Fibroblast of skin of abdomen (primary cell): ENCODE measurements at places on chromosomes 16 and 17.

DNA sequence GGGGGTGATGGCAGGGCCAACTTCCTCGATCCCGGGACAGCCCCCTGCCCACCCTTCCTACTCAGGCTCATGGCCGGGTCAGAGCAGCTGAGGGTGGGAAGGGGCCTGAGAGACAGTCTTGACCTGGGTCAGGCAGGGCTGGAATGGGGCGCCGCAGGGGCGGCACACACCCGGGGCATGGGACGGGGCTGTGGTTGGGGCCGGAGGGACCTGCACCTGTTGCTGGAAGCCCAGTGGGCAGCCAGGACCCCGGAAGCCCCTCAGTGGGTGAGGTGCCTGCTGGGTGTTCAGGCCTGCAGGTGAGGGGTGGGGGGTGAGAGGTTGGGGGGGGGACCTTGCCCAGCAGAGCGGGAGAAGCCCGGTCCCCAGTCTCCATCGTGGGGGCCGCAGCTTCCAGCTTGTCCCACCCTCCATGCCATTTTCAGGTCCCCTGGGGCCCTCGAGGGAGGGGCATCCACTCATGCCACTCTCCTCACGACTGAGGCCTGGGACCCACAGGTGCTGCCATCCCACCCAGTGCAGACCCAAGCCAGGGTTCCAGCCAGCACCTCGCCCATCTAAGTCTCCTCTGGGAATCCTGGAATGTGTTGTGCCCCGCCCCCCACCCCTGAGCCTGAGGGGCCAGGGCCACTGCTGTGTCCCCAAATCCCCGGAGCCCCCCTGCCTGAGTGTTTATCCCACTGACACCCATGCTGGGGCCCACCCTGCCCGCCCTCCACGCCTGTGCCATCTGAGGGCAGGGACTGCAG lies 43.4 kb upstream of the ACSF3 start:
- no peak for DNase-seq

GRCh38 chr16:21026846-21027245 lies 123.8 kb downstream of the DNAH3 start:
- DNase-seq = no peak

GRCh38 chr16:69564845-69565670 lies 708 bp upstream of the NFAT5 start:
- no peak for DNase-seq

DNA sequence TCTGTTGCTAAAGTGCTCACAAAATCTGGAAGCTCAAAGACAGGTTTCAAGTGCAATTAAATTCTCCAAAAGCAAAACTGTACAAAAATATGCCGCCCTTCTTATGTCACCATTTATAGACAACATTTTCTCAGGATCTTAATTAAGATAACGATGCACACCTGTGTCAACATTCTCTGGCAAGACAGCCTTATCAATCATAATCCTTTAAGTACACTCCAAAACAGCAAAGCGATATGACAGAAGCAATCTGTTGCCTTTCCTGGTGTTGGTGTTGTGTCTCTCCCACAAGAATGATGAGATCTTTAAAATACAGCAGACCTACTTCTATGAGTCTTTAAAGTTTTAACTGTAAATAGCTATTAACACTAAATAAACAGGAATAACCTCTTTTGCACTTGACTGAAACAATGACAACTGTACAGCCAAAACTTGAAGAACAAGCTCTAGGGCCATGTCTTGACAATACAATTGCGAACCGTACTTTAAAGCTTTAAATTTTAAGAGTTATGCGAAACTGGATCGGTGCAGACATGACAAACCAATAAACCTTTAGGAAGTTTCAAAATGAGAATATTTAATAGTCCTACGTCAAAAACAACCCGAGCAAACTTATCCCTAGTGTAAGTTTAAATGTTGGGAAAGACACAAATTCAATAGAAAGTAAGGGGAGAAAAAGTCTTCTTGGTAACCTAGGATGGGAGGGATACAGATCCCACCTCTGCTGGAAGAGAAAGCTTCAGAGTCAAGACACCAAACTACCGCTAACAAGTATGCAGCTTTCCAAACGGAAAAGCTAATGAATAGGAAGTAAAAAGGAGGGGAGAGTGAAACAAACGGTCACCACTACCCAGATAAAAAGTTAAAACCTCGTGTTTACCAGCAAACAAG lies 3.3 kb upstream of the IRX5 start:
- DNase-seq = no peak

- DNase-seq = peak; percentile 15
These were observed 155.9 kb upstream of the HSBP1 start for GRCh38 chr16:83651871-83652270.

DNA sequence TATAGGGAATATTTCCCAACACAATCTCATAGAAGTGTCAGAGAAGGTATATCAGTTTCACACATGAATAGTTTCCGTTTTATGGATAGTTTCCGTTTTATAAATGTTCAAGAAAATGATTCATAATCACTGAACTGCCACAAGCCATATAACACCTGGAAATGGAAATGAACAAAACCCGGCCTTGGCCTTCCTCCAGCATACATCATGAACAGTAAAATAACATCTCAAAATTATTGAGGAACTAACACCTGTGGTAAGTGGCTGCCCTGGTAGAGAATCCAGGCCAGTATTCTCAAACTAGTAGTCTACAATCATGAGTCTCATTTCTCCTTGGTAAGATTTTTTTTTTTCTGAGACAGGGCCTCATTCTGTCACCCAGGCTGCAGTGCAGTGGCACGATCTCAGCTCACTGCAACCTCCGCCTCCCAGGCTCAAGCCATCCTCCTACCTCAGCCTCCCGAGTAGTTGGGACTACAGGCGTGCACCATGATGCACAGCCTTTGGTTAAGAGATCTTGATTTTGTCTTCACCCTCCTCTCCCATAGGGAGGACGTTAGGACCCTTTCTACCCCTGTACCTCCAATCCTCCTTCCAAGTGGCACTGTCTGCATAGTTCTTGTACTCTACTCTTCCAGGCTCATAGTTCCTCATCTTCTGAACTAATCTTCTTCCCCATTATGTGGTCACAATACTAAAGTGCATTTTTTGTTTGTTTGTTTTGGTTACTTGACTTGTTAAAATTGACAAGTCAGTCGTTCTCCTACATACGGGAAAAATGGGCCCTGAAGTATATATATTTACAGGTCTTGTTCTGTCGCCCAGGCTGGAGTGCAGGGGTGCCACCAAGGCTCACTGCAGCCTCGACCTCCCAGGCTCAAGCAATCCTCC lies 15.0 kb upstream of the RGS9 start:
- no peak for DNase-seq

DNA sequence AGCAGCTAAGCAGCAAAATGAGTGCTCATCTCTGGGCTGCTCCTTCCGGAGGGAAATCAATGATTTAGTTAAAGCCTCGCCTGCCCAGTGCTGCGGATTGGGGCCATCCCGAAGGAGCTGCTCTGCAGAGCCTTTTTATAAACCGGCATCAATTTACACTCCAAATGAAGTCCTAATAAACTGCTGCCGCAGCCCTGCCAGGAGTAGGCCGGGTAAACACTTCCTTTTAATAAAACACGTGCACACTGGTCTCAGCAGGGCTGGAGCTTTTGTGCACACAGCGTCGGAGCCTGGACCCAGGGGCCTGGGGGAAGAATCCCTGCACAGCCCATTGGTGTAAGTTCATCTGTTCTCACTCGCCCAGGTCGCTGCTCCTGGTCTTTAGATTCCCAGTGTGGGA lies 79.6 kb upstream of the HS3ST2 start:
- no peak for DNase-seq

GRCh38 chr16:88493879-88494278 lies 40.8 kb downstream of the ZFPM1 start:
- no peak for DNase-seq

DNA sequence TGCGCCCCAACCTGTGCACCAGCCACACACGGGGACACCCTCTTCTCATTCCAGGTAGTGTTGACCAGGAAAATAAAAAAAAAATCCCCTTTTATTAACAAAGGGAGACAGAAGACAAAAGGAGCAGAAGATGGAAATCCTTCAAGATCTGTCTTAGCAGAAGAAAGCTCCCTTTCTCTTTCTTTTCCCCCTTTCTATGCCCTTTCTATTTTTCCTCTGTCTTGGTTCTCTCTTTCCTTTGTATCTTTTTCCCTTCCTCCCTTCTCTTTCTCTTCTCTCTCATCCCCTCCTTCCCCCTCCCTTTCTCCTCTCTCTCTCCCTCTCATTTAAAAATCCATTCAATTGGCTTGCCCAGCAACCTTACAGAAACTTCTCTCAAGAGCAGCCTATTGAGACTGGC lies 254.1 kb upstream of the ZFHX3 start:
- DNase-seq = no peak

GRCh38 chr17:28279411-28279810 lies 39.6 kb upstream of the TMEM97 start:
- DNase-seq = peak; percentile 64

GRCh38 chr17:28547623-28548416 lies 4.6 kb downstream of the UNC119 start:
- DNase-seq = peak; percentile 50

DNA sequence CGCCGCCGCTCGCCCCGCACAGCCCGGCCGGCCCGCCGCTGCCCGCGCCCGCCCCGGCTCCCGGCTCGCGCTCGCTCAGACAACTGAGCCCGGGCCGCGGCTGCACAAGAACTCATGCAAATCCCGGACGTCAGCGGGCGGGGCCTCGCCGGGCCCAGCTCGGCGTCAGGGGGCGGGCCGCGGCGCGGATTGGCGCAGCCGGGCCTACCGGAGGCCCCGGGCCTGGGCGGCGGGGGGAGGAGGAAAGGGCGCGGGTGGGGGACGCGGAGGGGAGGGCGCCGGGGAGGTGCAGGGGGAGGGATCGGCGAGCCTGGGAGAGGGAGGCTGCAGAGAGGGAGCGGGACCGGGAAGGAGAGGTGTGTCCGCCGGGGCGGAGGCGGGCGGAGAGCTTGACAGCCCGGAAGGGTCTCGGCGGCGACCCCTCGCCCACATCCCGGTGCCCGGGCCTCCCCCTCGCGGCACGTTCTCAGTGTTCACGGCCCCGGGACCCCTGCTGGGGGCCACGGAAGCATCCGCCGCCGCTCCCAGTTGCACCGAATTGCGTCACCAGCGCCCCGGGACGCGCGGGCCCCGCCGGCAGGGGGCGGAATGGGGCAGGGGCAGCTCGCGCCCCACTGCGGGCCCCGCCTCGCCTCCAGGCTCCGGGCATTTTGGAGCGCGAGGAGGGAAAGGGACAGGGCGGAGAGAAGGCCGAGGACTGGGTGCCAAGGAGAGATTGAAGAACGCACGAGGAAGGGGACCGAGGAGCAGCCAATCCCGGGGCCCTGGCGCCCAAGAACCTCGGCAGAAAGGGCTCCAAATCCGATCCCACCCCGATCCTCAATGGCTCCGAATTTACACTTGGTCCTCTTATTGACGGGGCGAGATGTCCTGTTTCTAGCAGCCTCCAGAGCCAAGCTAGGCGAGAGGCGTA lies at the start of gene CBX4:
Gene CBX4, minus strand, starts transcription at position 85 of the 913 bp plus-strand sequence. CDS start 189 bp downstream, outside the sequence.
- DNase-seq = peak; percentile 95

- DNase-seq = no peak
These were observed 44.1 kb downstream of the MIS12 start for GRCh38 chr17:5530265-5531084.

DNA sequence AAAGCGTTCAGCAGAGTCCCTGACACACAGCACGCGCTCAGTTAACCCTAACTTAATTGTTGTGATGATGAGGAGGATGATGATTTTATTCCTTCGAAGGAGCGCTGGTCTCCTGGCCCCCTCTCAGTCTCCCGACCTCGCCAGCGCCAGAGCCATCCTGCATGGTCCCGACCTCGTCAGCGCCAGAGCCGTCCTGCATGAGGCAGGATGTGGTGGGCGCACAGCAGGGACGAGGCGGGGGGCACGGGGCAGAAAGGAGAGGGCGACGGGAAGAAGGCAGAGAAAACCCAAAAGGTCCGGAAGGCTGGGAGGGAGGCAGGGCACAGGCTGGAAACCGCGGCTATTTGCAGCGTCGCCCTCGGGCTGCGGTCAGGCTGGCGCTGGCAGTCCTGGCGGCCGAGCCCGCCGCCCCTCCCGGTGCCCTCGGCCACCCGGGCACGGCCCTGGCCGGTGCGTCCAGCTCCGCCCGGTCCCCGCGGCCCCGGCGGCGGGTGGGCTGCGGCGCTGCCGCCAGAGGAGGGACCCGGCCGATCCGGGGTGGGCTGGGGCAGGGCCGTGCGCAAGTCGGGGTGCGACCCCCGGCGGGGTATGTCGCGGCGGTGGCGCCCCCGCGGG lies 3.0 kb upstream of the TAC4 start:
- DNase-seq = no peak

GRCh38 chr16:55021595-55022475 lies 91.2 kb downstream of the IRX5 start:
- DNase-seq = peak; percentile 47

DNA sequence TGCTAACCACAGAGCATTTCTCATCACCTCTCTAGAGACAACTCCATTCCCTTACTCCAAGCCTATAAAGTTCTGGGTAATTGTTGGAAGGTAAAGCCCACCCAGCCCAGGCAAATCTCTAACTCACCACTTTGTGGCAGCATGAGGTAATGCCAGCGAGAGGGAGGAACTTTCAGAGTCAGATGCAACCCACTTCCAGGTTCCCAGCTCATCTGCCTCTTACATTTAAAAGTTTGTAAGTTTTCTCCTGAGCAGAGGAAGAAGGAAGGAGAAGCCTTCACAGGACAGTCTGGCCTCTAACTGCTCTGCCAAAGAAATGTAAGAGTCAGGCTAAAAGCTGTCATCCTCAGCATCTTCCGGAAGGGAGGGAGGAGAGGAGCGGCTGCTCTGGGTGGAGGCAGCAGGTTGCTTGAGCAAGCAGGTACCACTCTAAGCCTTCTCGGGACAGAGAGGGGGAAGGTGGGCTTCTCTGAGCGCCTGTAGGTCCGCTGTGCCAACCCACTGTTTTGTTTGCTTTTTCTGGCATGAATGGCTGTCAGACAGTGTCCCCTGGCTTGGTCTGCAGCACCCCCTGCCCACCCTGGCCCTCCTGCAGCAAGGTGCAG lies 1.0 kb downstream of the ZNF319 start:
- DNase-seq = peak; percentile 16

DNA sequence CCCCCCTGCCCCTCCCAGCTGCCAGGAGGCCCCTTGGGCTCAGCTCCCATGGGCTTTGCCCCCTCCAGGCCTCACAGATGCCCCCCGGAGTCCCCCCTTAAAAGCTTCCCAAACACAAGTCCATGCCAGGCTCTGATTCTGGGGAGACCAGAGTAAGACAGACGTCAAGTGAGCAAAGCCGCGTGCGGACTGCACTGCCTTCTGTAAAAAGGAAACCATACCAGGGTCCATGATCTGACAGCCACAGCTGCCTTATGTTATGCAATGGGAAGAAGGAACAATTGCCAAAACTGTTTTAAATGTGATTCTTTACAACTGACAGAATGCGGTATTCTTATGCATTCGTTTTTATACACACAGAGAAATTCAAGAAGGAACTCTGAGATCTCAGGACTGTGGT lies 17.9 kb upstream of the HEXD start:
- DNase-seq = peak; percentile 56

DNA sequence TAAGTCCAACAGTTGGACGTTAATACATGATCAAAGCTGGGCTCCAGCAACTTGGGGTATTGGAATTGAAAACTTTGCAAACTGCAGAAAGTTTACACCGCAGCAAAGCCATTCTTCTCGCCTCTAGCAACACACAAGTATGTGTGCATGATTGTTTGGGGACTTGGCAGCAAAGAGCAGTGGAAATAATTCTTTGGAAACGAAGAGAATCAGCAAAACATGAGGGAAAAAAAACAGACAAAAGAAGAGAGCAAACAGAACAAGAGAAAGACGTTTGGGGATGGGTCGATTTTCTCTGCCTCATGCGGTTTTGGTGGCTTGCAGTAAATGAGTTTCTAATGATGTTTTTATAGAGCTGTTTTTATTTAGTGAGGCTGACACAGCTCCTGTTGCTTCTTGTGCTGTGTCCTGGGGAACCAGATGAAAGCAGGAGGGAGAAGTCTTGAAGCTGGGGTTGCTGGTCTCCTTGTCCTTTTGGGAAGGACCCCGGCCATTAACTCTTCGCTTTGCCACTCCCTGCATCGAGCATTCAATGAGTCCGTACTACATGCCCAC lies 502.9 kb downstream of the GRIN2A start:
- no peak for DNase-seq

GRCh38 chr17:79760197-79760906 lies 17.6 kb upstream of the CBX2 start:
- DNase-seq = no peak
